ENCODE measurements at places on chromosomes 1 and 21. TPM values are rescaled to one million over a fixed set of nuclear protein-coding genes. Genes with fewer than 3 reads are reported as not detected.

- no peak for DNase-seq
These were observed 75.7 kb downstream of the SPSB1 start for GRCh38 chr1:9368356-9368755.

DNA sequence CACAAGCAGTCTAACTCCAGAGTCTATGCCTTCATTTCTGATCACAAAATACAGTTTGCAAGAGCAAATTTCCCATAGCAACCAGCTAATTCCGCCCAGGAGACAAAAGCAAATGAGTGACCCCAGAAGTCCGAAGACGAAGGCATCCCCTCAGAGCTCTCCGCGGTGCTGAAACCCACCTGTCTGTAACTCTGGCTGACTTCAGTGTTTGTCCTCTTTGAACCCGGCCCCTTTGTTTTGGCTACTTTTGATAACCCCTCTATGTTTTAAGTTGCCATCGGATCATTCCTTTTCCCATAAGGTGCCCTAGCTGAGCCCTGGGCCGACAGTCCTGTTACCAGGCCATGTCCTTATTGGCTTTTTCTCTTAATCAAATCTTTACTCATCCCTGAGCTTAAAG, 515.8 kb downstream of the PTPRU start:
- DNase-seq, result no peak

DNA sequence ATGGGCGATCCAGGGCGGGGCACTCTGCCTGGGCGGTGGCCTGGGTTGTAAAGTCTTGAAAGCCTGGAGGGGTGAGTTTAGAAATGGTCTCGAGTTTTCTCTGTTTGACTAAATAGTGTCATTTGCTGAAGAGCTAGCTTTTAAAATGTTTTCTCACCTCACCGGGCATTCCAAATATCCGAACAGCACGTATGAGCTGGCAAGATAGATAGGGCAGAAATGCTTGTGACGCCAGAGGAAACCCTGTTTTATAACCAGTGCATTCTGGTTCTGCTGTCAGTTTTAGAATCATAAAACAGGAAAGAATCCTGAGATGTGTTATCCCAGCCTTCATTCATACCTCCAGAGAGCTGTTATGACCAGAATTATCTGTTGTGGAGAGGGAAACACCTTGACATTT, 725 bp downstream of the RTCA start:
- DNase-seq, result no peak

GRCh38 chr21:44816761-44817505, 929 bp downstream of the SUMO3 start:
- DNase-seq, result no peak

DNA sequence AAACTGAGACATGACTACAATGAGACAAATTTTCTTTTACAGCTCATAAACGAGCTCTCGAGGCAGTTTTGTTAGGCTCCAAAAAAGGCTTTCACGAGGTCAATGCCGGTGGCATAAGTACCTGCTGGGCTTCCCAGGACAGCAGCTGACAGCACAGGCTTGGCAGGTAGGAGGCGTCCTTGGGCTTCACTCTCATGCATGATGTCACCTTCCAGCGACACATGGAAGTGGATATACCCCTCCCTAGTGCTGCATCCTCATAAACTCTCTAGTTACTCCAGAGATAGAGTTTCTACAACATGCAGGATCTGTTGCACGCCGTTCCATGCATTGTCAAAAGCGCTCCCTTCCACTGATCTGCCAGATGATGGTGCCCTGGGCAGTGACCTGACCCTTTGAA, 112.5 kb upstream of the PAXBP1 start:
- no peak for DNase-seq

- no peak for DNase-seq
These were observed 186.6 kb downstream of the SIPA1L2 start for GRCh38 chr1:232443372-232443771.

DNA sequence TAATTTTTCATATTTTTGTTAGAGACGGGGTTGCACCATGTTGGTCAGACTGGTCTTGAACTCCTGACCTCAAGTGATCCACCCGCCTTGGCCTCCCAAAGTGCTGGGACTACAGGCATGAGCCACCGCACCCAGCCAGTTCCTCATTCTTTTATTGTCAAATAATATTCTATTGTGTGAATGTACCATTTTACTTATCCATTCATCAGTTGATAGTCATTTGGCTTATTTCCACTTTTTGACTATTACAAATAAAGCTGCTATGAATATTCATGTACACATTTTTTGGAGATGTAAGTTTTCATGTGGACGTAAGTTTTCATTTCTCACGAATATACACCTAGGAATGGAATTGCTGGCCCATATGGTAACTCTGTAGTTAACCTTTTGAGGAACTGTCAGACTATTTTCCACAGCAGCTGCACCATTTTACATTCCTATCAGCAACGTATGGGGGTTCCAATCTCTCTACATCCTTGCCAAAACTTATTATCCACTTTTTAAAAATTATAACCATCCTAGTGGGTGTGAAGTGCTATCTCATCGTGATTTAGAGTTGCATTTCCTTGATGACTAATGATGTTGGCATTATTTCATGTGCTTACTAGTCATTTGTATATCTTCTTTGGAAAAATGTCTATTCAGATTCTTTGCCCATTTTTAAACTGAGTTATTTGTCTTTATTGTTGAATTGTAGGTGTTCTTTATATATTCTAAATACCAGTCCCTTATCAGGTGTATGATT, 12.7 kb downstream of the PACC1 start:
- no peak for DNase-seq

- no peak for DNase-seq
These were observed 160.5 kb downstream of the NPHP4 start for GRCh38 chr1:5831600-5832335.

- DNase-seq, result no peak
These were observed 6.8 kb downstream of the TFF2 start for GRCh38 chr21:42343963-42344510.

DNA sequence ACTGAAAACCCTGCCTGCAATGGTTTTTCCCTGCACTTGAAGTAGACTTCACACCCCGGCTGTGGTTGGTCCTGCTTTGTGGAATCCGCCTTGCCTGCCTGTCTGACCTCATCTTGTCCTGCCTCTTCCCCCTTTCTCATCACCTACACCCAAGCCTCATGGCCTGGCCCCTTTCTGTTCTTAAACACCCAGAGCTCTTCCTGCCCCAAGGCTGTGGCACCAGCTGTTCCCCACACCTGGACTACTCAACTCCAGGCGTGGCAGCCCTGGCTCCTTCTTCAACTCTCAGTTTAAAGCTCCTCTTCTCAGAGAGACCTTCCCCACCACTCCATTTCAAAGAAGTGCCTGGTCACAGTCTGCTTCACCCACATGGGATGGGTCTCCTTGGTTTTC, 27.0 kb downstream of the KIAA1614 start:
- DNase-seq, result no peak

DNA sequence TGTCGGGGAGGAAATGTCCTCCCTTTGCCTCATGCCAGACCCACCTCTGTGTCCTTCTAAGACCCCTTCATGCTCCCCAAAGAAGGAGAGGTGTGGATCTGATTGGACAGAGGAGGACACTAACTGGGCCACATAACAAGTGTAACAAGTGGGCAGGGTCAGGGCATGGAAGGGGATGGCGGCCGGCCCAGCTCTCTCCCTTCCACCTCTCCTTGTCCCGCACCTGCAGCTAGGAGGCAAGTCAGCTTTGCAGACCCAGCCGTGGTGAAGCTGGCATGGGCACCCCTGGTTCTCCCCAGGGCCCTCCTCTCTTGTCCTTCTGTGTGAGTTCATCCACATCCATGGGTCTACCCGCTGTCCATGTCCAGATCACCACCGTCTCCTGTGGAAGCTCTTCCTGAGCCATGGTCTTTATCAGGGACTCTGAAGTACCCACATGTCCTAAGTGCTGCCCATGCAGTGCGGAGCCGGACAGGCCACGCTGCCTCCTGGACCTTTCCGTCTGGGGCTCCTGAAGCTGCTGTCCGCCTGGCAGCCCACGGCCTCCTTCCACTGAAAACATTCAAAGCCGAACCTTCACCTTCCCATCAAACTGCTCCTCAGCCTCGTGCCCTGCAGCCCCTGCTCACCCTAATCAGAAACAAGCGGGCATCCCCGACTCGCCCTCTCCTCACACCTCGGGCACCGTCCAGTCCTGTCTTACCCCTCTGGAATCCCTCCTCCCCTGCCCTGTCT, 460.5 kb downstream of the PTPRU start:
- DNase-seq, result no peak

- no peak for DNase-seq
These were observed 971 bp downstream of the CAPZB start for GRCh38 chr1:19484338-19484797.

GRCh38 chr1:233240371-233240770, 55.2 kb downstream of the PCNX2 start:
- DNase-seq, result no peak

DNA sequence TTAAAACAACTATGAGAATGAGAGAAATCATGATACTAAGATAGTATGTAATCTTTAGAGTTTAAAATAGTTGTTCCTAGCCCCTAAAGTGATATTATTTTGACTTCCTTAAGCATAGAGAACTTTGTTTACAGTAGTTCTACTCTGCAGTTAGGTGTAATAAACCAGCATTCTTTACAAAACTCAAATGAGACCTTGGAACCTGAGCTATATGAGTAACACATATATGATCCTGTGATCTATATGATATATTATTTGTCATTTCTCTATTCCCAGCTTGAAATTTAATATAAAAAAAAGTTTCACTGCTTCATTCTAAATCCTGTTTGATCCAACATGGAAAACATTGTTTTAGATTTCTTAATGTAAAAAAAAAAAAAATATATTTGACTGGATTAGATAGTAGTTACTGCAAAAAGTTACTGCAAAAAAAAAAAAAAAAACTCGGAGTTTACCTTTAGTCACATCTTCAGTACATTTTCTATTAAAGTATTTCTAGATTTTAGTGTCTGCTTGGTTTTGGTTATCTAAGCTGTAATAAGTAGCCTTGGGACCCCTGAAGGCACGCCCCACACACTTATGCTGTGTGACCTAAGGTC, 463.8 kb downstream of the USP25 start:
- no peak for DNase-seq

- no peak for DNase-seq
These were observed 42.0 kb downstream of the EEIG2 start for GRCh38 chr1:108601708-108602410.

- no peak for DNase-seq
These were observed 332.1 kb downstream of the RRAGC start for GRCh38 chr1:38527373-38527966.

DNA sequence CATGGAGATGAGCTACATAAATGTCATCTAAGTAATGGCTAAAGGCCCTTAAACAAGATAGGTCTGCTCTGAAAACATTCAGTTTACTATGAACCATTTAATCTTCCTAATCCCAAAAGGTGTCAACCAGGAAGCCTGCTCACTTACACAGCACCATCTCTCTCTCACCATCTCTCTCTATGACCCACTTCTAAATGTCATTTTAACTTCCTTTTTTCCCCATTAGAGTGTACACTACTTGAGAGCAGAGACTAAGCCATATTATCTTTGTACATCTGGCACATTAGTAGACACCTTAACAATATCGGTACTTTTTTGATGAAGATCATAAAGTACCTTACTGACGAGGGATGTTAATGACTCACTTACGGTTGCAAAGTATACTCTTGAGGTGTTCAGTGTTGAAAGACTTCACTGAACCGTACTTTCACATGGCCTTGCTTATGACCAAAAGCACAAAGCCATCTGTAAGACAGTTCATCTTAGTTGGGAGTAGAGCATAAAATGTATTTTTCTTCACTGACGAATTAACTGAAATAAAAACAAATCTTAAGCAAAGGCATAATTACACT, 25.4 kb downstream of the FBXO42 start:
- no peak for DNase-seq

DNA sequence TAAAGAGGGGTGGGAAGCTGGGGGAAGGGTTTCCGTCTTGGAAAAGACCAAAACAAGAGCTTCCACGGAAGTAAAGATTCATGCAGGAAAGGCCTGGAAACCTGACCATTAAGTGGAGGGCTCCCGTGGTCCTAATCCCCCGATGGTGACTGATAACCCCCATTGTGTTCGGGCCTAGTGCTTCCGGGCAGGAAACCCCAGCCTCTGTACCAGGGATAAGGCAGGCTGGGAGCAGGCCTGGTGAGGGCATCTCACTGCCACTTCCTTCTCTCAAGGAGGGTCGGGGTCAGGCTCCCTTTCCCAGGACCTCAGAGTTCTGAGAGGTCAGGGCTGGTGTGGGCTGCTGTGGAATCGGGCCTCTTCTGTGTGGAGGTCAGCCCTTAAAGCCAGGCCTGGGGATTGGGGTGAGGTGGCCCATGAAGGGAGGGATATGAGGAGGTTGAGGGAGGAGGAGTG, 136.9 kb downstream of the CDC7 start:
- no peak for DNase-seq

DNA sequence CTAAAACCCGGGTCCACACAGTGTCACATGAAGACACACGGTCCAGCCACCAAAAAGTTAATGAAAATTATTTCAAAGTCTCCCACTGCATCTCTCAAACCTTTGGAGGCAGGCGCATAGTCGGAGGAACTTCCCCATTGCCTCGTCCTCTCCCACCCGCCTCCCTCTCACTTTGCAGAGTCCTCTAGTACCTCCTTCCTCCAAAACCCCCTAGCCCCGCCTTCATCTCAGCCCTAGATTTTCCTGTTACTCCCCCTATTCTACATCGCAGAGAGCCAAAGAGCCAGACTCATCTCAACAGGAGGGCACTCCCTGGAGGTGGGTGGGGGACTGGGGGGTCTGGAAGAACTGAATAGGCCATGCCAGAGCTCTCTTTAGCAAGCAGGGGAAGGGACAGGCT, 79.3 kb downstream of the DISP3 start:
- no peak for DNase-seq

DNA sequence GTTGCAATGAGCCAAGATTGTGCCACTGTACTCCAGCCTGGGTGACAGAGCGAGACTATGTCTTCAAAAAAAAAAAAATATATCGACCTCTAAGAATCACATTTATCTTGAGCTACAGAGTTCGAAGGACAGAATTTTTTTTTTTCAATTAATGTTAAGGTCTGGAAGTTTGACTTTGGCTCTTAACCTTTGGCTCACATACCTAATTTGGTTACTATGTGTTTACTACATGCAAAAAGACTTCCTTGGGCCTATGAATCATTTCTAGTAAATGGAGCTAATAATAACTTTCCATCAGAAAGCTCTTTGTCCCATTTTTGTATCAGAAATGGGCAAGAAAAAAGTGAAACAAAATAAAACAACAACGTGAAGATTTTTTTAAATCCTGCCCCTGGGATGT, 351.2 kb downstream of the SMYD3 start:
- no peak for DNase-seq

GRCh38 chr1:214550857-214551435, 456 bp downstream of the PTPN14 start:
- DNase-seq, result no peak

Gene OLFML3
- 61.1 TPM for total RNA-seq

Gene MPL
- total RNA-seq, result not detected

Gene KIF17
- total RNA-seq, result 2.6 TPM

Gene S100A14
- not detected for total RNA-seq

Gene TCEA3
- 5.0 TPM for total RNA-seq

Gene OR2L5
- not detected for total RNA-seq

Gene CR1L
- not detected for total RNA-seq

Gene FCAMR
- not detected for total RNA-seq

Measured in omental fat pad (tissue), 4 donors.